ENCODE measurements at places on chromosomes 13 and 19.

DNA sequence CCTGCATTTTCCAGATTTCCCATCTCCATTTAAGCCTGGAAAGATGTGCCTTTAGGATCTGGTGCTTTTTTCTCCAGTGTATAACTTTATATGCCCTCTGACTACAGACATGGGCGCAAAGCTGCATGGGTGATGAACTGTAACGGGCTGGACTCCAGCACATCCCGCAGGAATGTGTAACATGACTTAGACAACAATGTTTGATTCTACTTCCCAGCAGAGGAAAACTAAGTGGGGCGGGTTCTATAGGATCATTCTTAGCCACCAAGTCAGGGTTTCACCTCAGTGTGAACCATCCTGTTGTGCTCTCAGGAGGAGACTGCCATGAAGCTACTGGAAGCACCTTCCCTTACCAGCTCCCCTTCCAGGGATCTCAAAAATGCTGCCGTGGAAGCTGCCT lies 93.2 kb upstream of the SERP2 start:
- peak; percentile 71 for DNase-seq

- peak; percentile 45 for DNase-seq
These were observed 2.4 kb downstream of the CLN5 start for GRCh38 chr13:76994281-76994680.

DNA sequence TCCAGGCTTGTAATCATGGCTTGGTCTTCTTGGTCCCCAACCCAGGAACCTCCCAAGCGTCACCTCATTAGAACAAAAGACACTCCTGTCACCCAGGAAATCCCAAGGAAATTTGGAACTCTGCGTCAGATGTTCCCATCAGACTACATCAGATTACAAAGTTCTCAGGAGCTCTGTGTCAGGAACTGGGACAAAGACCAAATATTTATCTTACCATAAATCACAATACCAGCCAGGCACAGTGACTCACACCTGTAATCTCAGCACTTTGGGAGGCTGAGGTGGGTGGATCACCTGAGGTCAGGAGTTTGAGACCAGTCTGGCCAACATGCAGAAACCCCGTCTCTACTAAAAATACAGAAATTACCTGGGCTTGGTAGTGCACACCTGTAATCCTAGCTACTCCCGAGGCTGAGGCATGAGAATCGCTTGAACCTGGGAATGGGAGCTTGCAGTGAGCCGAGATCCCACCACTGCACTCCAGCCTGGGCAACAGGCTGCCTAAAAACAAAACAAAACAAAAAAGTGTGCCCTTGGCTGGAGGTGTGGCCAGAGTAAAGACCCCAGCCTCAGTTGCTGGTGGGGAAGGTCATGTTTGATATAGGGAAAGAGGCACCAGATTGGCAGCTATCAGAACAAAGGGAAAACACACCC lies 16.7 kb upstream of the CCDC124 start:
- DNase-seq = peak; percentile 53

GRCh38 chr13:38824342-38824741 lies 137.5 kb downstream of the FREM2 start:
- peak; percentile 30 for DNase-seq

DNA sequence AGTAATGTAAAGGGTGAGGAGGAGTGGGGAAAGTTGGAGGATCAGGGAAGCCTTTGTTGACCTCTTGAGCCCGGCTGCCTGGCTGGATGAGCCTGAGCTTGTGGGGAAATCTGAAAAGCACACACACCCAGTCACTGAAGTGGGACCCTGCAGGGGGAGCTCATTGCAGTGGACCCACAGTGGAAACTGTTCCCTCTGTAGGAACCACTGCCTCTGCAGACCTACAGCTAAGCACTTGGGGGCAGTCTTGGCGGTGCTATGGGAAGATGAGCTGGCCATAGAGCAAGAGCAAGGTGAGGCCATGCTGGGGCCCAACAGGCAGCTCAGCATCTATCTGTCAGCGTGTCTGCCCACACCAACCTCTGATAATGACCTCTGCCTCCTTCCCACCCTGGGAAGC lies 294.8 kb downstream of the TSHZ3 start:
- DNase-seq = peak; percentile 73

DNA sequence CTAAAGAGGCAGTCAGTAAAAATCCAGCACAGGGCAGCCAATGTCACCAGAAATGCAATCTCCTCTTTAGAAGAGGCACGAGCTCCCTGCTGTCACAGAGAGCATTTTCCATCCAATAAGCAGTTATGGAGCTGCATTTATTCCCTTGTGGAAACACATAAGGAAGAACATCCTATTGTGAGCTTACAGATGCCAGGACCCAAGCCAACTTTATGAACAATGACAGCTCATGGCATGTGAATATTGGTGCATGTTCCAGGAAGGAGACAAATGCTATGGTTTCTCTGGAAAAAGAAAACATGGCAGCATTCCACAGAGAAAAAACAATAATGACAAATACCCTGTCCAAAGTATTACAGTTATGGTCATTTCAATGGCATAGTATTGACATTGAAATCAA lies 955.6 kb downstream of the UQCRFS1 start:
- DNase-seq = no peak

DNA sequence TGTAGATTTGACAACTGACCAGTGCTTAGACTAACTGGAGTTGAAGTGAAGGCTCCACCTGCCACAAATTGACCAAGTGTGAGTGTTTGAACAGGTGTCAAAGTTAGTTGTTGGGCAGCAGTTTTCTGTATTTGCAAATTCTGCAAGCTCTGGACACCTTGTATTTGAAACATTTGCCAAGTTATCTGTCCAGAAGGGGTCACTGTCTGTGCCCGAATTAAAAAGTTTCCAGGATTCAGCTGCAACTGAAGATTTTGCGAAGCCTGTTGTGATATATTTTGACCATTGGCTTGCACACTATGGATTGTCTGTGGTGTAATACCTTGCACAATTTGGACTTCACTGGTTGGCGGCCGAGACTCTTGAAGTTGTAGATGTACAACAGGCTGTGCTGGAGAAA lies 1690.7 kb downstream of the SLITRK5 start:
- peak; percentile 24 for DNase-seq

DNA sequence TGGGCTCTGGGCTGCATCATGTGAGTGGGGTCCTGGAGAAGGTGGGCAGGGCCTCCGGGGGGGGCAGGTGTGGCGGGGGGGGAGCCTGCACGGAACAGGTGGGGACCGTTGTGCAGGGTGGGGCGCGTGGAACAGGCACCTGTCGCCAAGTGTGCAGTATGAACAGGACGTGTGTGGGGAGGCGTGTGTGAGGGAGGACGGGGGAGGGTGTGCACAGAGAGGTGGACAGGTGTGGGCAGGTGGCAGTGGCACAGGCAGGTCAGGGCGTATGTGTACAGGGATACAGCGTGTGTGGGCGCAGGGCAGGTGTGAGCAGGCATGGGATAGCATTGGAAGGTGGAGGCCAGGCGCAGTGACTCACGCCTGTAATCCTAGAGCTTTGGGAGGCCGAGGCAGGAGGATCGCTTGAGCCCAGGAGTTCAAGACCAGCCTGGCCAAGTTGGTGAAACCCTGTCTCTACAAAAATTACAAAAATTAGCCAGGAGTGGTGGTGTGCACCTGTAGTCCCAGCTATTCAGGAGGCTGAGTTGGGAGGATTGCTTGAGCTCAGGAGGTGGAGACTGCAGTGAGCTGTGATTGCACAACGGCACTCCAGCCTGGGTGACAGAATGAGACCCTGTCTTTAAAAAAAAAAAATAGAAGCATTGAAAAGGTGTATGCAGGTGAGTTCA lies 3.2 kb downstream of the PLK5 start:
- peak; percentile 49 for DNase-seq

GRCh38 chr13:104785952-104786351 lies 1719.7 kb upstream of the SLC10A2 start:
- DNase-seq = no peak

DNA sequence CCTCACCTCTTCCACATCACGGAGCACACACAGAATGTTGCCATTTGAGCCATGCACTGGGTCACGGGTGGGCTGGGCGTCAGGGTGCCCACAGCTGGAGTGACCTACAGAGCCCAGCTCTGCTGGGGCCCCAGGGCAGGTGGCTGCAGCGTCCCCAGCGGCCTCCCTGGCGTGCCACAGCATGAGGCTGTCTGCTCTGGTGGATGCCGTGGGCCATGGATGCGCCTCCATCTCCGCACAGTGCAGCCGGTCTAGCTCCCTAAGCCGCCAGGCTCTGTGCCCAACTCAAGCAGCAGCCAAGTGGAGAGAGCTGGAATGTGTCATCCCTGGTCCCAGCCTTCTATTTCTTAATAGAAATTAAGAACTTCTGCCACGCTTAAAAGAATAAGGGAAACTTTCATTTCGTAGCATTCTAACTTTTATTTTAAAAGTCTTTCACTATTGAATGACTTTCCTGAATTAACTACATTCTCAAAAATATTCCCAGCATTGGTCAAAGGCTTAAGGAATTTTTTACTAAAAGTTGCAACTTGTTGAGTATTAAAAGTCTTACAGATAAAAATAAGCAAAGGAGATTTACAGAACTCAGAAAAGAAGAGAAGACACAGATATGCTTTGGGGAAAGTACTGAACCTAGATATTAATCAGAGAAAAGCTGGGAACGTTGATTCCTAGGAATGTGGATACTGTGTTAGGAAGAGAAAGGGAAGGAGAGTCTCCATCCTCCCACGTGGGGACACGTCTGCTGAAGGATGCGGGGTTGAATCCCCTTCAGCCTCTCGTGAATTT lies 59.3 kb downstream of the ATP11A start:
- DNase-seq = peak; percentile 32

DNA sequence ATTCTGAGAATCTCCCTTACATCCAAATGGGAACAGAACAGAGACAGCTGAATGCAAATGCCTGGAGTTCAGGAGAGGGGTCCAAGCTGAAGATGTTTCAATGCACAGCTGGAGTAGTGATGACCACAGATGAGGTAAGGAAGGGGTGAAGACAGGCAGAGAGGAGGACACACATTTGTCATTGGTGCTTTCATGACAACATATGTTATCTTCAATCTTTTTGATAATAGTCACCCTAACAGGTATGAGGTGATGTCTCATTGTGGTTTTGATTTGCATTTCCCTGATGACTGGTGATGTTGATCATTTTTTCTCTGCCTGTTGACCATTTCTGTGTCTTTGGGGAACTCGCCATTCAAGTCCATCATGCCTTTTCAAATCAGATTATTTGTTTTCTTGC lies 19.2 kb downstream of the SIGLEC7 start:
- DNase-seq = peak; percentile 18

DNA sequence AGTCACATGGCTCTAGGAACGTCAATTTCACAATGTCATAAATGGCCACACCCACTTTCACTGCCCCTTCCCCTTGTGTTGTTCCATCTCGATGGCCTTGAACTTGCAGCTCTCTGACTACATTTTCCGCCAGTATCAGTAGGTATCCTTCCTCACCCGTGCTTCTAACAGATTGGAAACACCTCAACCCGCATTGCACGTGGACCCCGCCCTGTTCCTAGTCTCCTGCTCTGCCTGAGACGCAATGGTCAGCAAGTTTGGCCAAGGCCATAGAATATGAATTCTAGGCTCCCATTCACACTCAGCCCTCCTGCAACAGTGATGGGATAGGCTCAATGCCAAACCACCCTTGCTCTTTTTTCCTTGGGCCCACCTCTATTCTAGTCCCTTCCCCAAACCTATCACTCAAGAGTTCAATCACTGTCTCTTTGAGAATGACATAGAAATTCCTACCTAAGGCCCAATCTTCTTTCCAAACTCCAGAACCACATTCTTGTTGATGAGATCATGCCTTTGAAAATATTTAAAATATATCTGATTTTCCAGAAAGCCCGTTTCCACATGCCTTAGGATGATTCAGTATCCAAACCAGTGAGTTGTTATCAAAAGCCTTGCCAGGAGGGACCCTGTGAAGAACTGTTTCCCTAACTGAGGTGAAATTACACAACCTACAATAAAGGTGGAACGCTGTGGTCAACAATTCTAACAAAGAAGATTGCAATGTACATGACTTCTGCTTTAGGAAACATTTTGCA lies 334.6 kb downstream of the MYO16 start:
- peak; percentile 93 for DNase-seq

- DNase-seq = peak; percentile 16
These were observed 2.3 kb downstream of the FNDC3A start for GRCh38 chr13:48977973-48978372.

DNA sequence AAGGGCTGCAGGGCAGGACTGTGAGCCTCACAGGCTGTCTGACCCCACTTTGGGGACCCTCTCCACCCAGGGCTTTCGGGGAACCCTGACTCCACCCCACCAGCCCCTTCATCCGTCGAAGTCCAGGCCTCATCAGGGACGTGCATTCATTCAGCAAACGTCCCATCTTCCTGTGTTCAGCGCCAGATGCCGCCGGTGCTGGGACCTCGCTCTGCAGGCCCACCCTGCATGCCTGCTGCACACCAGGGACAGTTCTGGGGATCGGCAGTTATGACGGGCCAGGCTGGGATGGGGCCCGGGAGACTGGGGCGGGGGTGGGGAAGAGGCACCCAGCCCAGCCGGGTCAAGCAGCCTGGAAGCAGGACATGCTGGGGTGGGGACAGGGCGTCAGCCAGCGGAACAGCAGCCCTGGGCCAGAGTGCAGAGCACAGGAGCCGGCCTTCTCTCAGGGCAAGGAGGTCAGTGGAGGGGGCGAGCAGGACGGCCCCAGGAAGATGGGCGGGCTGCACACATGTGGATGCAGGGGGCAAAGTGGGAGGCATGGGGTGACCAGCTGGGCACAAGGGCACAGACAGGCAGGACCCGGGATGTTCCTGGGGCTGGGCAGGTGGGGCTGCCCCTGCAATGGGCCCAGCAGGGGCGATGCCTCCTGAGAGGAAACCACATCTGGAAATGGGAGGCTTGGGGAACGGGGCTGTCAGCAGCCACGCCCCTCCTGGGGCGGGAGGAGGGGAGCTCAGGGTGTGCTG lies 5.1 kb downstream of the GAMT start:
- DNase-seq = no peak

DNA sequence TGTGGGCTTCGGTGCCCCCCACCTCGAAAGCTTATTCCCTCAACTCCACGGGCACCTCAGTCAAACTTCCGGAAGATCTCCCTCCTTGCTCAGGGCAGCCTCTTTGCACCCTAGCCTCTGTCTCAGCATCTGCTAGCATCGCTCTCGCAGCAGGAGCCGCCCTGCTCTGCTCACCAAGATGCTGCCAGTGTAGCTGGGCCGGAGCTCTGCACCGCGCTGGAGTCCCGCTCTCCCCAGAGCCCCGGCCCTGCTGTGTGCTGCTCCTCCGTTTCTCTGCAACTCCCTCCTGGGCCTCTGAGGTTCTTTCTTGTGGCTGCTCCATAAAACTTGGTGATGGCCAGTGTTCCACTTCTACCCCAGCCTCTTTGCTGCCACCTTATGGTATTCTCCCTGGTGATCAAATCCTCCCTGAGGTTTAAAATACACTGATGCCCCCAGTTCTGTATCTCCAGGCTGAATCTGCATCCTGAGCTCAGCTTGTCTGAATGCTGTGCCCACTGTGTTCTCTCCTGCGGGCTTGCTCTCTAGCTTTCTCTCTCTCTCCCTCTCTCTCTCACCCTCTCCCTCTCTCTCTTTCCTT lies 198.0 kb downstream of the UQCRFS1 start:
- DNase-seq = no peak

Data from epithelial cell of esophagus (primary cell).